ENCODE measurements at places on chromosomes 6 and 20. TPM values are rescaled to one million over a fixed set of nuclear protein-coding genes. Genes with fewer than 3 reads are reported as not detected.

- peaks cover 8% of the 10 kb centered on the region for H3K27me3 ChIP-seq
- H3K4me1 ChIP-seq = peaks cover 43% of the 10 kb centered on the region
- H3K27ac ChIP-seq = no peak overlapping the region
- H3K4me3 ChIP-seq = no peak overlapping the region
- H3K36me3 ChIP-seq = no peaks in the 10 kb centered on the region
Measured at GRCh38 chr6:449057-449430, 57.5 kb downstream of the IRF4 start.

DNA sequence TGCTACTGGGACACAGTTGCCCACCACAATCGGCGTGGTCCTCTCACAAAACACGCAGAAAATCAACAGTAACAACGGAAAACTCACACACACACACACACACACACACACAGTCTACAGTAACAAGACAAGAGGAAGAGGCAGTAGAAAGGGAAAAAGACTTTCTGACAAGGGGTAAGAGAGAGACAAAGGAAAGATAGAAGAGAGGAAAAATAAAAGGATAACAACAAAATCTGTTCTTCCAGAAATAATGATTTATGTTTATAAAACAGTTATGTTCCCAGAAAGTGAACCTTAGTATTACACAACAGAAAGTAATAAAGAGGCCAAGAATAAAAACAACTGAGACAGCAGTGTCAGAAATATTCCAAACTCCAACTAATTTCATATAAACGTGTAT, 2.9 kb downstream of the RANBP9 start:
- H3K27ac ChIP-seq = peak overlapping the region; percentile 86
- no peaks in the 10 kb centered on the region for H3K27me3 ChIP-seq
- peaks cover 21% of the 10 kb centered on the region for H3K36me3 ChIP-seq
- DNase-seq = no peak

DNA sequence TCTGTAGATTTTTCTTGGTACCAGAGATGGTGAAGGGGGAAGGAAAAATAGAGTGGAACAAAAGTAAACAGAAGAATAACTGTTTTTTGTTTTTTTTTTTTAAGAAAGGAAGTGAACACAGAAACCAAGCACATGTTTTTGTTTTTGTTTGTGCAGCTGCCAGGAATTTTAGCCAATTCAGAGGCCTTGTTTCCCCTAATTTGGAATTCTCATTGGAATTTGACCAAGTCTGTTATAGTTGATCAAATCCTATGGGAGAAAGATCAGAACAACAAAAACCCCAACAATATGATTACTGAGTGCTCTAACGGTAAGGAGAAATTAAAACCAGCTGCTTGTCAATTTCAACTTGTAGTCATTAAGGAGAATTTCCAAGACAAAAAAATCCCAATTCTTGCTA, 18.2 kb upstream of the IL22RA2 start:
- no peak overlapping the region for H3K4me3 ChIP-seq
- H3K4me1 ChIP-seq = no peaks in the 10 kb centered on the region
- no peaks in the 10 kb centered on the region for H3K27me3 ChIP-seq
- peaks cover 11% of the 10 kb centered on the region for H3K36me3 ChIP-seq
- H3K27ac ChIP-seq = no peak overlapping the region

DNA sequence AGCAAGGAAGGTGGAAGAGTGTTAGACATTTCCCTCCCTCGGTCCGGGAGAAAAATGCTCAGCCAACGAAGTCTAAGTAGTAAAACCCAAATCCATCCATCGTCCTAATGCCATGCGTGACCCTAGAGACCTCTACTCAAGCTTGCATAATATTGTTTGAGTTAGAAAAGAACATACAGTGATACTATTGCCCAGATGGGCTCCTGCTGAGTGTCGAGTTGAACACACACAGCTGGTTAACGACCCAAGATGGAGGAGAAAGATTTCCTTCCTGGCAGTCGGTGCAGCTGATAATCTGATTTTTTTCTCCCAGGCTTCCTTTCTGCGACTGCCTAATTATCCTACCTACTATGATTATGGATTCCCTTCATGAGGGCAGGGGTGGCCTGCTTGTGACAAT, 164.4 kb upstream of the KCNG1 start:
- no peaks in the 10 kb centered on the region for H3K36me3 ChIP-seq
- H3K27ac ChIP-seq = no peak overlapping the region
- no peak overlapping the region for H3K4me3 ChIP-seq
- H3K27me3 ChIP-seq = peaks cover 36% of the 10 kb centered on the region
- no peak for DNase-seq

NCOA5 gene
- 36.9 TPM for total RNA-seq

DNA sequence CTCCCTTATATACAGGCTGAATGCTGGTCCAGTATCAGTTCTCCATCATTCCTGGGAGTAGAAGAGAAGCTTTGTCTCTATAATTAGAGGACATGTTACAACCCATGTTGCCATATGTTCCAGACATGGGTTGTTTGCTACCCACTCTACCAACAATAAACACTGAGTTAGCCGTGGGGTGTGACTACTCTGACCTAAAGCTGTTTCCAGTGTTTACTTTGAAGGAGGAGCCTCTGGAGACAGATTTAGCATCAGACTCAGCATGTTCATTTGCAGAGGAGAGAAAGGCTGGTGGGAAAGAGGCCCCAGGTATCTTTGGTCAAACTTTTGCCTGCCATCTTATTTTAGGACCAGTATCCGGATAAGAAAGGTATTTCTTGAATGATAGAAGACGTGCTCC, 157.9 kb upstream of the SNX9 start:
- no peak overlapping the region for H3K4me3 ChIP-seq
- H3K27me3 ChIP-seq = peaks cover 5% of the 10 kb centered on the region
- no peaks in the 10 kb centered on the region for H3K36me3 ChIP-seq

MOXD1 gene
- 0.45 TPM for total RNA-seq

- peak within 1 kb of the TSS; percentile 96 for H3K4me3 ChIP-seq
- H3K27ac ChIP-seq = peak within 1 kb of the TSS; percentile 96
- H3K36me3 ChIP-seq = peaks cover 5% of the 10 kb centered on the region
- peaks cover 20% of the 10 kb centered on the region for H3K4me1 ChIP-seq
- H3K27me3 ChIP-seq = peaks cover 24% of the 10 kb centered on the region
Measured at GRCh38 chr20:2508631-2509467, at the start of gene ZNF343. ZNF343 (minus strand) TSS chr20:2508915; CDS start chr20:2493895, 15,020 bp downstream.

DNA sequence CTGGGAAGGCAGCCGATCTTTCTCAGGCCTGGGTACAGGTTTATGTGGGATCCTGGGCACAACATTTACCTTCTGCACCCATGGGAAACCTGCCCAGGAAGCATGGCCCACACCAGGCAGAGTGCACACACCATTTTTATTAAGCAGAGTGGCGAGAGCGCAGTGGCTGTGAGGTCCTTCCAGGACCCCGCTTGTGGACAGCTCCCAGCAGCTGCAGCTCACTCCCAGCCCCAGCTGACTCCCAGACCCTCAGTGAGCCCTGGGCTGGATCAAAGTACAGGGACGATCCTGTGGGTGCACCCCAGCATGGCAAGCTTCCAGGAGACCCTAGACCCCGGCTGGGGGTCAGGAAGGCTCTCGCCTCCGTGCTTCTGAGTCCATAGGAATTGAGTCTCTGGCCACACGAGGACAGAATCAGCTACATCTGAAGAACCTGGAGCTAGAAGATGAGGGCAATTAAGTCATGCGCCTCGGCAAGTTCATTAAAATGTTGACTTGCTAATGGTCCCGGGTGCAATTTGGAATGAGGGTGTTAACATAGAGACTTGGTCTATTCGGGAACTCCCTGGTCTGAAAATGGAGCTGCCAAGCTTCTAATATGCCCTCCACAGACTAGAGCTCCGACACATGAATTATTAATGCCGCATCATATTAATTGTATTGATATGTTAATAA, 65.4 kb upstream of the SLCO4A1 start:
- no peak overlapping the region for H3K27ac ChIP-seq
- peaks cover 45% of the 10 kb centered on the region for H3K27me3 ChIP-seq
- peaks cover 3% of the 10 kb centered on the region for H3K4me1 ChIP-seq
- no peak for DNase-seq
- H3K4me3 ChIP-seq = no peak overlapping the region

GRCh38 chr6:110529355-110529754, 52.9 kb upstream of the SLC22A16 start:
- no peak overlapping the region for H3K4me3 ChIP-seq
- no peak for DNase-seq
- H3K27ac ChIP-seq = no peak overlapping the region
- H3K36me3 ChIP-seq = no peaks in the 10 kb centered on the region
- H3K27me3 ChIP-seq = peaks cover 5% of the 10 kb centered on the region
- H3K4me1 ChIP-seq = peaks cover 19% of the 10 kb centered on the region

GCNT2 gene
- 2.2 TPM for total RNA-seq

DNA sequence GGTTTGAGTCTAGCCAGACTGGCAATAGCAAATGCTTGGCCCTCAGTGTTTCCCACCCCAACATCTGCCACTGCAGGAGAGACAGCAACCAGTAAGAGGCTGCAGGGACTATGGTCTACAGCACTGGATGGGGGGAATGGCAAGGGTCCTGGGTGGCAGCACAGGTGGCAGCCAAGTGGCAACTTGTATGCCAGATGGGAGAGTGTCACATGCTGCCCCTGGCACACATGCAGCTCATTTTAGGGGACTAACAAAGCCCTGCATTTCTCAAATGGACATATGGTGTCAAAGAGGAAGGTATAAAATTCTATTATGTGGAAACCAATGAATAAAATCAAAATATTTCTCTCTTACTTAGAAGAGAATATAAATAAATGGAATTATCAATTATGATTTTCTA, 298.7 kb upstream of the MARCKS start:
- H3K4me3 ChIP-seq = no peak overlapping the region
- no peak for DNase-seq
- no peaks in the 10 kb centered on the region for H3K36me3 ChIP-seq
- no peaks in the 10 kb centered on the region for H3K4me1 ChIP-seq
- H3K27me3 ChIP-seq = no peaks in the 10 kb centered on the region

- H3K4me1 ChIP-seq = peaks cover 3% of the 10 kb centered on the region
- H3K36me3 ChIP-seq = peaks cover 9% of the 10 kb centered on the region
- H3K4me3 ChIP-seq = no peak overlapping the region
- no peaks in the 10 kb centered on the region for H3K27me3 ChIP-seq
- H3K27ac ChIP-seq = no peak overlapping the region
Measured at GRCh38 chr6:44805238-44805846, 417.8 kb downstream of the CDC5L start.

DNA sequence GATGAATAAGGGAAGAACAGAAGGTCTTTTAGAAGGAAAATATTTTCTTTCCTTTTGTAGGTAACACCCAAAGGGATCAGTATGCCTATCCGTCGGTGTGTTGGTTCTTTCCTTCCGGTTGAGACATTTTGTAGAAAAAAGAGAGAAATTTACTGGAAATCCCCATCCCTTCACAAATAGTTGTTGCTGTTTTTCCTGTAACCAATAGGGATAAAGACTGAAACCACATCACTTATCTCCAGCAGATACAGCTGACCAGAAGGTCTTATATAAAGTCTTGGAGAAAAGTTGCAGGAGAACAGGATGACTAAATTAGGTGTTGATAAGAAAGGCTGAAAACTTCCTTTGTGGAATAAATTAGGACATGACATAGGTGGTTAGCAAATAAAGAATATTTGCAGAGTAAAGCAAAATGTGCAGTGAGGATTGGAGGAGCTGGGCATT, 14.8 kb upstream of the HLA-DRB1 start:
- H3K4me1 ChIP-seq = peaks cover 35% of the 10 kb centered on the region
- no peak for DNase-seq
- peak overlapping the region; percentile 89 for H3K27ac ChIP-seq
- peak overlapping the region; percentile 62 for H3K4me3 ChIP-seq
